HEK293T (cell line): ENCODE measurements at places on chromosomes 16 and 17.
A peak's percentile ranks its signal among the peaks of the same experiment; 100 is the strongest.

- DNase-seq = no peak
Measured at GRCh38 chr16:12063004-12063395, 86.5 kb downstream of the SNX29 start.

- DNase-seq = no peak
Measured at GRCh38 chr17:27974045-27974436, 68.4 kb upstream of the NLK start.

- peak; percentile 32 for DNase-seq
Measured at GRCh38 chr16:74034862-74035261, 261.8 kb upstream of the PSMD7 start.

DNA sequence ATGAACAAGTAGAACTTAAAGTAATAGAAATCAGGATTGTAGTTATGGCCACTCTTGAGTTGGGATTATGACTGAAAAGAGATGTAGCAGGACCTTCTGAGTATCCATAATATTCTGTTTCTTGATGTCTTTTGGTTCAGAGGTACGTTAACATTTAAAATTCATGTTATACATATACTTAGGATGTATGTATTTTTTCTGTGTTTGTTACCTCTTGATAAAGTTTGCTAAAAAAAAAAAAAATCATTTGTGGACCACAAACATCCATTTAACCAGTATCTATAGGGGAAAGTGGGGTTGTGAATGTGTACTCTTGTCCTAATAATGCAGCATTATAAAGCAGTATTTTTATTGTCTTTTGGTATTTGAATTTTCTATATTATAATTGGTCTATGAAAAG is 65.6 kb downstream of the BCAS3 start:
- no peak for DNase-seq

- DNase-seq = no peak
Measured at GRCh38 chr17:54924405-54924804, 23.8 kb downstream of the TOM1L1 start.

DNA sequence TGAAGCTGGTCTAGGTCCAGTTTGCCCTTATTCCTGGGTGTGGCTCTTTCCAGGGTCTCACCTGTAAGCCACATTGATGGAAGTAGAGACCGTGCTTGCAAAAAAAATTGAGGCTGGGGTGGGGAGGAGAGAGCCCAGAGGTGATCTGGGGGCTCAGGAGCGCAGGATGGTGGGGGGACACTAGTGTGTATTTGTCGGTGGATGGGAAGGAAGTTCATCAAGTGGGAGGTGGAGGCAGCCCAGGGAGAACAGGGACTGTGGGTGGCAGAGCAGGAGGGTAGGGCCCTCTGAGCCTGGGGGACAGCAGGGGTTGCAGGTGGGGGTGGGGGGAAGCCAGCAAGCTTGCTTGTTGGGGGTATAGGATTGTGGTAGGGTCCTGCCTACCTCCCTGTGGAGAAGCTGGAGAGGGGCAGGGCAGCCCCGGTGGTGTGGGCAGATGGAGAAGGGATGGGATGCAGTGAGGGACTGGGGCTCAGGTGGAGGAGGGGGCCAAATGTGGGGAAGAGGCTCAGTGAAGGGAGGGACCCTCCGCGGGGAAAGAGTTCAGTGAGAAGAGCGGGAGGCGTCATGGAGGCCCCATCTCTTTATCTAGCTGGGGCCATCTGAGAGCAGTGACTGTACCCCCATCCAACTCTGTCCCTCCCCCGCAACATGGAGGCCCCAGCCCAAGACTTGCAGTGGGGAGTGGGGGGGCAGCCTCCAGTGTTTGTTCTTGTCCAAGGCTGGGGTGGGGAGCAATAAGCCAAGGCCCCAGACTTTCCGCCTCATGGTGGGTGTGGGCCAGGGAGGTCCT is 17.2 kb upstream of the TMEM92 start:
- peak; percentile 5 for DNase-seq

- no peak for DNase-seq
Measured at GRCh38 chr17:14731591-14731990, 430.7 kb downstream of the HS3ST3B1 start.

GRCh38 chr16:66220702-66221101 is 145.8 kb upstream of the CDH5 start:
- DNase-seq = no peak

GRCh38 chr17:49866019-49866380 is 18.1 kb upstream of the TAC4 start:
- DNase-seq = no peak
